NCI-H2081 treated with DMSO at 0.1 percent for 48 hours (cell line): ENCODE measurements at places on chromosomes 13 and 19.

DNA sequence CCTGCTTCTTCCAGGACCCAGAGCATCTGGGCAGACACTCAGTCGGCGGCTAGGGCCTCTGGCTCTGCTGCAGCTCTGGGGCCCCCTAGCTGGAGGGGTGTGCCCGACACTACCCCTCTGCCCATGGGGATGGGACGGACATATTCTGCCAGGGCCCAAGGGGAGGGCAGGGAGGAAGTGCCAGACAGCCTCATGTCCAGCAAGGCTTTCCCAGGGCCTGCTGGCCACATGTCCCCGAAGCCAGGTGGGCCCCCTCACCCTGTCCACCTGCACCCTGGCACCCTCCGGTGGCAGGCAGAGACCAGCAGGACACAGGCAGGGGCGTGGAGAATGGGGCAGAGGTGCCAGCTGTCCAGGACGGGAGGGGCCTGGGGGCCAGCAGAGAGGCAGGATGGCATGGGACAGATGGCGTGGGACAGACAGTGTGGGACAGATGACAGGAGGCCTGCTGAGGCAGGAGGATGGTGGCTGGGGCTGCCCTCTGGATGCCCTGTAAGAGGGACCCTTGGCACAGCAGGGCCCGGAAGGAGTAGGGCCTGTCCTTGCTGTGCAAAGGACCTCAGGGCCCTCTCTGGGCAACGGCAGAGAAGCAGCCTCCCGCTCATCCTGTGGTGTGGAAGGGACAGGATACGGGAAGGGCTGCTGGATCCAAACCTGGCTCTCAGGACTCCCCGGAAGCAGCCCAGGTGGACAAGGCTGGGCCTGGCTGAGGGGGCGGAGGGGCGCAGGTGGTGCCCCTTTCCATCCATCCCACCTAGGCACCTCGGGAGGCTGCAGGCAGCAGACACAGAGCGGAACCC, 29.1 kb downstream of the CEBPG start:
- no peak for DNase-seq

GRCh38 chr13:54884682-54885081, 1856.1 kb downstream of the OLFM4 start:
- DNase-seq, result no peak

GRCh38 chr13:99012539-99012938, 34.7 kb upstream of the DOCK9 start:
- no peak for DNase-seq

DNA sequence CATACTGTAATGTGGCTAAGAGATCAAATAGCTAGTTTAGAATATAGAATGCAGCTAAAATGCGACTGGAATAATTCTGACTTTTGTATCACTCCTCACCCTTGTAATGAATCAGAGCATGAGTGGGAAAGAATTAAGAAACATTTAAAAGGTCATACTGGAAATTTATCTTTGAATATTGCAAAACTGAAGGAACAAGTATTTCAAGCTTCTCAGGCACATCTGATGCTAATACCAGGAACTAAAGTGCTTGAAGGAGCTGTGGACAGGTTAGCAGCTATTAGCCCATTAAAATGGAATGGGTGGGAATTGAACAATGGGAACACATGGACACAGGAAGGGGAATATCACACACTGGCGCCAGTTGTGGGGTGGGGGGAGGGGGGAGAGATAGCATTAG, 144.2 kb upstream of the ZNF91 start:
- DNase-seq, result no peak

DNA sequence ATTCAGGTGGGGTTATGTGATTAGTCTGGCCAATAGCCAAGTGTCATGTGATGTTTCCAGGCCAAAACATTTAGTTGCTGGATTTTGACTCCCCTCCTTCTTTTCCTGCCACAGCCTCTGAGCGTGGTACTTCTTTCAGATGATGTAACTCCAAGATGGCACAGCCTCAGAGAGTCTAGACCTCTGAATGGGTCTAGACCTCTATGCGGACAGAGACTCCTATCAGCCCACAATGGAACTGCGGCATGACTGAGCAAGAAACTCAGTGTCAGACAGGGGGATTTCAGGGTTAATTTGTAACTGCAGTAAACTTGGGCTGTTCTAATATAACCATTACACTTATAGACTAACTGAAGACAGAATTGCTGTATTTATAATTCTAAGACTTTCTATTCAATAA, 42.6 kb upstream of the ZDHHC20 start:
- DNase-seq, result no peak

- no peak for DNase-seq
These were observed 1375.4 kb downstream of the SLITRK1 start for GRCh38 chr13:82506805-82507414.

GRCh38 chr19:46191972-46192371, 37.6 kb upstream of the IGFL1 start:
- no peak for DNase-seq

DNA sequence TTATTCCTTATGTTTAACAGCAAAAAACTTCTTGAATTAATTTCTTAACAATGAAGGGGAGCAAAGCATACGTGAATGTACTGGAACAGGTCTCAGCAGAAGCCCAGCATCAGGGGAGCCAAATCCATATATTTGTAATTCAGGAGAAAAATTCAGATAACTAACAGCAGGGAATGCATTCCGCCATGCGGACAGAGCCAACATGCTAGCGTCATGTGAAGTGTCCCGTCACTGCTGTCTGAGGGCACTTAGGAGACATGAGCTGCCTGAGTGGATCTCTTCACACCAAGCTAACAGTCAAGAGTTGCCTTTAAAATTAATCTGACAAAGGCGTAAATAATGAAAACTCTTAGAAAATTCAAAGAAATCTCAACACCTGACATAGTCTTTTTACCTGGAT, 6.4 kb downstream of the AMER2 start:
- no peak for DNase-seq

DNA sequence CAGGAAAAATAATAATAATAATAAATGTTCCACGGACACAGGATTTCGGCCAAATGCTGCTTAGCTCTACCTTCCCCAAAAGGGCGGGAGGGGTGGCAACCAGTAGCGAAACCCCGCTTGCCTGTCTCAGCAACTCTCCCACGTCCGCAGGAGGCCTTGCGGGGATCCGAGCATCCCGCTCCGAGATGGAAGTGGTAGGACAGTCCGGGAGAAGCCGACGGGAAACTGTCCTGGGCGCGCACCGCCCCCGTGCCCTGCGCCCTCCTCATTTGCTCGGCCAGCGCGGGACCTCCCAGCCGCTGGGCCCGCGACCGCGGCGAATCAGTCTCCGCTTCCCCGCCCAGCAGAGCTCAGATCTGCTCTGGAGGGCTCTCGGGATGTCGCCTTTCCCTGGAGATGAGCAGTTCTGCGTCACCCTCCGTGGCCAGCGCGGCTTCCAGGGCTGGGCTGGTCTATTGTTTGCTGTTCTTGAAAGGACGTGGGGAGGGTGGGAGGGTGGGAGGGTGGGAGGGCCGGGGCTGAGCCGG, 48.9 kb upstream of the PABPC3 start:
- DNase-seq, result no peak

- DNase-seq, result no peak
These were observed 33.4 kb downstream of the FAAP24 start for GRCh38 chr19:33005440-33005839.

- DNase-seq, result no peak
These were observed 69.2 kb upstream of the KCTD15 start for GRCh38 chr19:33727331-33727998.

DNA sequence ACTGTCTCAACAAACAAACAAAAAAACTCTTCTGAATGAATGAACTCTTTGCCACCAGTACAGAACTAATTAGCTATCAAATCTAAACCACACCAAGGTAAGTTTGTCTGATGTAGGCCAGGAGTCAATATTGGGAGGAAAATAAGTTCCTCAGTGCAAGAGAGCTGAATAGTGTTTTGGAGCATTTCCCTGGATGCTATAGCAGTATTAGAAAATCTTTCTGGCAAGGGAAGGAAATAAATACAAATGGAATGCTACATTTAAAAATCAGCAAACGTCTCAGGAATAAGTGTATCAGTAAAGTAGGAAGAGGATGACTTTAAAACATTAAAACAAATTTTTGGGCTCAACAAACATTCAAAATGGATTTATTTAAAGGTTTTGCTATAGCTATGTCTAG, 81.3 kb upstream of the TMTC4 start:
- DNase-seq, result no peak

DNA sequence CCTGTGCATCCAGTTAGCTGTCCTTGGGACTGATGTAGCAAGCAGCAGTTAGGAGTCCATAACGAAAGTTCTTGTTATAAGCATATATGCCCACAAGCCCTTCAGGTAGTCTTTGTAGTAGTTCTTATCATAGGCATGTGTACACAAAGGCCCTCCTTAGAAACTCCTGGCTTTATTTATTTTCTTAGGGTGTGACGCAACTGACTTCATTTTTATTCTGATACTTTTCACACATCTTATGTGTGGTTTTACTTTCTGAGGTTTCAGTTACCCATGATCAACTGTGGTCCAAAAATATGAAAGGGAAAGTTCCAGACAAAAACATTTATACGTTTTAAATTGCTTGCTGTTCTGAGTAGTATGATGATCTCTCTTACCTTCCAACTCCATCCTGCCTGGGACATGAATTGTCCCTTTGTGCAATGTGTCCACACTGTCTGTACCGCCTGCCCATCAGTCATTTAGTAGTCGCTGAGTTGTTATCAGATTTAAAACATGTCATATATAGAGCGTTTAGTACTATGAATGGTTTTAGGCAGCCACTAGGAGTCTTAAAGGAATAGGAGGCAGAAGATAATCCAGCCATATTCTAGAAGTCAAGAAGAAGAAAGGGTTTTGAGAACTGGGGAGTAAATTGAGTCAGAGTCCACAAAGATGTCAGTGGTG, 19.4 kb downstream of the GPC5 start:
- DNase-seq, result no peak

DNA sequence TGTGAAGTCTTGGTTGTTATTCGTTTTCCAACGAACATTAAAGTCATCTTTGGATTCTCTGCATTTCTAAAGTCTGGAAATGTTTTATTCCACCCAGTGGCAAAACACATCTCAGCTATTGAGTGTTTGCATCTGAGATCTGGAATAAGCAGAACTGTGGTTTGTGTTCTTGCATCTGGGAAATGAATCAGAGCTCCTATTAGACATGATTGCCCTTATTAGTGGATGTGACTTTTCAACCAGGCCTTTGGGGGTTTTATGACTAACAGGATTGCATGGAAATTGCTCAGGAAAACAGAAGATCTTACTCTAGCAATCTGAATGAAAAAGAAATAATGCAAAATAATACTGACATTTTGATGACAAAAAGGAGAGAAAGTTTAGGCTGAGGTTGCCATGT, 488.8 kb downstream of the IRS2 start:
- DNase-seq, result no peak

GRCh38 chr13:113936166-113936965, 37.5 kb downstream of the C13orf46 start:
- no peak for DNase-seq

DNA sequence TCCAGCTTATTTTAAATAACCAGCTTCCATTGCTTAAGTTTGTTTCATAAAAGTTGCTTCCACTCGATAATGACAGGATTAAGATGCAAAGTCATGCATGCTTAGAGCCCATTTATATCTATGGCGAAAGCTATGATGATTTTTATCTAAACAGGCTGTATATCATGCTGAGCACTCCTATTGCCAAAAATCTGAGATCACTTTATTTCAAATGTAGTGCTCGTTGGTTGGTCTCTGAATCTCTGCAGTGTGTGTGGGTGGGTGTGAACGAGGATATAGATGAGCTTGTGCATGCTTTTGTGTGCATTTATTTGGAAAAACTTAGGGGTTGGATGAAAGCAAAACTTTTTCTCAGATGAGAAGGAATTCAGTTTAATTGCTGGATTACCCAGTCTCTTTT, 27.0 kb upstream of the ARGLU1 start:
- no peak for DNase-seq

DNA sequence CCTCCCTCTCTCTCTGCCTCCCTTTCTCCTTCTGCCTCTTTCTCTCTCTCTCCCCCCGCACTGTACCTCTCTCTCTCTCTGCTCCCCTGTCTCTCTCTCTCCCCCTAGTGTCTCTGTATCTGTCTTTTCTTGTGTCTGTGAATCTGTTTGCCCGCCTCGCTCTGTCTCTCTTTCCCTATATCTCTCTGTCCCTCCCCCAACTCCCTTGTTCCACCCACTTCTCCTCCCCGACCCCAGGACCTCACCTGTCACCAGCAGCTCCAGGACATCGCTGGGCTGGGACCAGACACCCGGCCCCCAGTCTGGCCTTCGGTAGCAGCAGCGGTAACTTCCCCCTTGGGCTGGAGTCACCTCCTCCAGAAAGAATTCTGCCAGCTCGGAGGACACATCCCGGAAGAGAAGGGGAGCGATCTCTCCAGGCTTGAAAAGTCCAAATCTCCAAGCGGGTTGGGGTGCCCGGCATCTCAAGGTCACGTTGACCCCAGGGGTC, 3.9 kb downstream of the OSCAR start:
- DNase-seq, result no peak

DNA sequence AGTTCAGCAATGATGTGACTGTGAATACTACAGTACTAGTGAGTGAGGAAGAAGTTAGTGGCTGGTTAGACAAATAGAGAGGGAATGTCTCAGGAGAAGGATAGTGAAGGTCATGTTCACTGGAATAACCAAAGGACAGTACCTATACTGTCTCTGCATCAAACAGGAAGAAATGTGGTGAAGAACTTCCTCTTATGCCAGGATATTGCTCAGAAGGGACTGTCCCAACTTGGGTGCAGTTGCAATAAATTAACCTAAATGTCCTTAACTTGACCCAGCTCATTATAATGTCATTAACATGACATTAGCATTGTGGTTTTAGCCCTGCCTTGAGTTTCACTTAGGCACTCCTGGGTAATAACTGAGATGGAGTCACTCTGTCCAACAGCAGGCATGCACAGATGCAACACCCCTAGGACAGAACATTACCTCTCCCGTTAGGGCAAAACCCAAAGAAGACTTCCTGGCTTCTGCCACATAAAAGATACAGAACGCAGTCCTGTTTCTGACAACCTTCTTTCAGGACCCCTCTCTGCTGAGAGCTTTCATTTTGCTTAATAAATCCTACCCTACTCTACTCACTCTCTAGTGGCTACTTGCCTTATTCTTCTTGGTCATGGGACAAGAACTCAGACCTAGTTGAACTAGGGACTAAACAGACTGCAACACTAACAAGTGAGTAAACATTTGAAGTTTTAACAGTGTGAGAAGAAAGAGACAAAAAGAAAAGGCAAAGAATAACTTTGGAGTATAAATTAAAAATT, 1591.6 kb upstream of the MIR17HG start:
- no peak for DNase-seq

DNA sequence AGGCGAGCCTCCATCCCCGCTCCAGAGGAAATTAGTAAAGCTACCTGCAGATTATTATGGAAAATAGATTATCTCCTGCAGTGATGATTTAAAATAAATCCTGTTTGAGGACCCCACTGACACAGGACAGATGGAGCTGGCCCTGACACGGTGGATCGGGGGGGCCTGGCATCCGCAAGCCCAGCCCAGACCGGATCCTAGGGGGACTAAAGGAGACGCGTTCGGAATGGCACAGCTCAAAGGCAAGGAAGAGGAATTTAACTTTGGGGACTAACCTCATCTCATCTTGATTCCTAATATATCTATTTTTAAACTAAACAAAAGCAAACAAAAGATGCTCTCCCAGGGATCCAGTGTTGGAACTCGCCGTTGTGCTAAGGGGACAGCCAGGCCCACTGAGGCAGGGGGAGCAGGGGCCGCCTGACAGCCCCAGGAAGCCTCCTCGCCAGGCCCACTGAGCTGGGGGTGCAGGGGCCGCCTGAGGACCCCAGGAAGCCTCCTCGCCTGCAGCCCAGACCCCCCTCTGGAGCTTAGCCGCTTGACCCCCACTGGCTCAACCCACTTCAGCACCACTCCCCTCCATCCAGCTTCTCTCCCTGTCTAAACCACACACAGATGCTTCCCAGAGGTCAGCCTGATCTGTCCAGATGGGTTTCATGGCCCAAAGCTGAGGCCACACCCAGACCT, 78.6 kb downstream of the SPACA7 start:
- DNase-seq, result no peak

- DNase-seq, result no peak
These were observed 2304.4 kb downstream of the PCDH9 start for GRCh38 chr13:64925727-64926126.
